ENCODE measurements at places on chromosomes 7 and 10. TPM values are rescaled to one million over a fixed set of nuclear protein-coding genes. Genes with fewer than 3 reads are reported as not detected.
A peak's percentile ranks its signal among the peaks of the same experiment; 100 is the strongest.

DNA sequence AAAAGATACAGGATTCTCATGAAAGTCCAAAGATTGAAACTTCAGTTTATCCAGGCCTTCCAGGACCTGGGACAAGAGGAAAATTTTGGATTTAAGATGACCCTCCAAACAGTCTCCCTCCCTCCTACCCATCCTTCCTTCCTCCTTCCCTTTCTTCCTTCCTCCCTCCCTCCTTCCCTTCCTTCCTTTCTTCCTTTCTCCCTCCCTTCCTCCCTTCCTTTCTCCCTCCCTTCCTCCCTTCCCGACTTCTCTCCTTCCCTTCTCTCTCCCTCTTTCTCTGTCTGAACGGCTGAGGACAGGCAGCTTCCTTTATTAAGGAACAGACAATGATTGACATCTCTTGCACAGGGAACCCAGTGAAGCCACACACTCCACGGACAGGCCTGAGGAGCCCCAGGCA, 23.3 kb downstream of the SFTPD start:
- no peaks in the 10 kb centered on the region for H3K27me3 ChIP-seq
- no peaks in the 10 kb centered on the region for H3K36me3 ChIP-seq
- DNase-seq, result no peak

DNA sequence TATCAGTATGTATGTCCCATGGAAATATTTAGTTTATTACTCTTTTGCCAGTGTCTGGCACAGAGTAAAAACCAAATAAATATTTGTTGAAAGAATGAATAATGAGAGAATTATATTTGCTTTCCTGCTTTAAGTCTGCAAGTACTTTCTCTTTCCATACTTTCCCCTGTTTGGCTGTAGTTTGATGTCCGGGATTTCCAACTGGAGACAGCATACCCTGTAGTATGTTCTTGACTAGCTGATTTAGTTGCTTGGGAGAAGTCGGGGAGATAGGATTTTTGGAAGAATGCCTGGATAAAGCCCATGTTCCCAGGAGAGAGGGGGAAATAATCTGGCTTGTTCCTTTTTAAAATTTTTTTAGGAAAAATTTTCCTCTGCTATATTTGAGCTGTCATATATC, 516.1 kb downstream of the CCSER2 start:
- no peak overlapping the region for H3K4me3 ChIP-seq
- H3K36me3 ChIP-seq, result no peaks in the 10 kb centered on the region
- H3K27me3 ChIP-seq, result no peaks in the 10 kb centered on the region
- H3K27ac ChIP-seq, result no peak overlapping the region
- no peaks in the 10 kb centered on the region for H3K4me1 ChIP-seq

GRCh38 chr10:13960603-13961002, 370.1 kb downstream of the FRMD4A start:
- no peaks in the 10 kb centered on the region for H3K4me1 ChIP-seq
- no peaks in the 10 kb centered on the region for H3K36me3 ChIP-seq
- DNase-seq, result no peak
- no peak overlapping the region for H3K4me3 ChIP-seq

GRCh38 chr7:148712678-148713329, 14.1 kb downstream of the CUL1 start:
- H3K36me3 ChIP-seq, result no peaks in the 10 kb centered on the region
- no peak overlapping the region for H3K27ac ChIP-seq
- H3K4me3 ChIP-seq, result no peak overlapping the region
- H3K4me1 ChIP-seq, result peaks cover 12% of the 10 kb centered on the region

DNA sequence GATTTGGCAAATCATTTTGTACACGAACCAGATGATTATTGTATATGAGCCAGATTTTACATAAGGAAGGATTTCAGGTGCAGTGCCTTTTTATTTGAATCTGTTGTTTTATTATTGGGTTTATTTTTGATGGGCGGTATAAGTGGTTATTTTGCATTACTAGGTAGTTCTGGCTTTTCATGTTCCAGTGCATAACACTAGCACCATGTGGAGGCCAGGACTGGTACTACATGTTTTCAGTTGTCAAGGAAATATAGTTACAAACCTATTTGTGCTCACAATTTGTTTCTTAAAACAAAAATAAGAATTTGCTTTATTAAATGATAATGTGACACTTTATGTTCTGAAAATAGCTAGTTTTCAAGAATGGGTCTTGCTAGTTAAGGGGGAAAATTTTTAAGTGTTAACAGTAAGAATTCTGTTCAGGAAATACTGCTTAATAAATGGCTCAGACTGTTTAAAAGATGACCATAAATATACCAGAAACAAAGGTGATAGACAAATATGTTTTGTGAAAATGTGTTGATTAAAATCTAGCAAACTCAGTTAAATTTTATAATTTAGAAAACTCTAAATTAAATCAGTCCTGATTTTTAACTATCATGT, 7.1 kb upstream of the SEMA3E start:
- no peak overlapping the region for H3K27ac ChIP-seq
- no peak for DNase-seq
- no peaks in the 10 kb centered on the region for H3K4me1 ChIP-seq
- no peak overlapping the region for H3K4me3 ChIP-seq

DNA sequence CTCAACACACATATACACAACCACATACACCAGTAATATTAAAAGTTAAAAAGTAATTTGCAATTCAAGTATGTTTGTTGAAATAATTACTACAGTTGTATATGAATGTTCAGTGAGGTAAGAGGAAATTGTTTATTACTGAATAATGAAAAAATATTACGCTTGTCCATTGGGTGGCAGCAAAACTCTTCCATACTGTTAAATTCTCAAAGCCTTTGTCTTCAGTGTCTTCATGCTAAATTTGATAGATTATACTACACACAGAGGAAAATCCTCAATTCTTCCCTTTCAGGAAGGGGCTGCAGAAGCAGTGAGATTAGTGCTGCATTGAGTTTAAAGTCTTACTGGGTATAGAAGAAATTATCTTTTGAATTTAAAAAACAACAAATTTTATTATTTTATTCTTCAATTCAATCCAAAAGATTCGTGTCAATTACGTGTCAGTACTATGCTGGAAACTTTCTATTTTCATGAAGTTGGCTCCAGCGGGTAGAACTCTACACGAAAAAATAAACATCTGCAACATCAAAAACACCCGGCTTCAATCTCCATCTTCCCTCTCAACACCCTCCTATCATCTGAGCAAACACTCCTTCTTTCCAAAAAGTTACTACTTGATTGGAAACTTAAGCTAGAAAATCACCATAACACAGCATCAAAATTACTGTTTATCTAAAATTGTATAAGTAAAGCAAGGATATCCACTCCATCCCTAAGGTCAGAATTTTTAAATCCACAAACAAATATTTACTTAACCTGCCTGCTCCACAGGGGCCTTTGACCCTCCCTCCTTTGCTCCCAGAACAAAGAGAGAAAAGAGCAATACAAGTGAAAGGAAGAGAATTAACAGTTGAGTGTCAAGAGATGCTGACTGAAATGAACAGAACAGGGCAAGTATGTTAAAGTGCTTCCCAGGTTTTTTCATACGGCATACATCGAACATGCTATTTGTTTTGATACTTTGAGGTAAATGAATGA, 37.0 kb upstream of the TES start:
- H3K27ac ChIP-seq, result no peak overlapping the region
- no peaks in the 10 kb centered on the region for H3K27me3 ChIP-seq
- no peak for DNase-seq
- peaks cover 6% of the 10 kb centered on the region for H3K4me1 ChIP-seq
- no peak overlapping the region for H3K4me3 ChIP-seq

DNA sequence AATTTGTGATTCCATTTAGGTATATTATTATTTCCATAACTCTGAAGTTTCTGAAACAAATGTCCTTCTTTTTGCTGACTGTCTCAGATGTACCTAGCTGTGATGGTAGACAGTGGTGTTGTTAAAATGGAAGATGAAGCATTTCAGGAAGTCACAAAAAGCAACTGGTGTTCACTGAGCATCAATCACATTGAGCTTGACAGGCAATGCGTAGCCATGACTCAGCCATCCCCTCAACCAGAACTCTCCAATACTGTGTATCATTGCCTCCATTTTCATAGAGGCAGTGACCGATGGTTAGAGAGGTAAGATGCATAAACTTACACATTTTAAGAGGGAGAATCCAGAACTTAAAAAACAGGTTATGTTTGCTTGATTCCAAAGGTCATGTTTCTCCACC, 434.0 kb downstream of the INHBA start:
- H3K4me3 ChIP-seq, result no peak overlapping the region
- H3K27ac ChIP-seq, result no peak overlapping the region
- no peak for DNase-seq
- H3K27me3 ChIP-seq, result no peaks in the 10 kb centered on the region

GRCh38 chr7:21947056-21947455, 1.4 kb upstream of the CDCA7L start:
- no peak for DNase-seq
- no peak overlapping the region for H3K4me3 ChIP-seq
- H3K36me3 ChIP-seq, result no peaks in the 10 kb centered on the region
- no peaks in the 10 kb centered on the region for H3K27me3 ChIP-seq
- no peak overlapping the region for H3K27ac ChIP-seq

GRCh38 chr7:31102151-31102972, 50.3 kb downstream of the ADCYAP1R1 start:
- no peaks in the 10 kb centered on the region for H3K36me3 ChIP-seq
- no peak overlapping the region for H3K4me3 ChIP-seq
- DNase-seq, result no peak
- no peaks in the 10 kb centered on the region for H3K27me3 ChIP-seq
- H3K27ac ChIP-seq, result no peak overlapping the region

DNA sequence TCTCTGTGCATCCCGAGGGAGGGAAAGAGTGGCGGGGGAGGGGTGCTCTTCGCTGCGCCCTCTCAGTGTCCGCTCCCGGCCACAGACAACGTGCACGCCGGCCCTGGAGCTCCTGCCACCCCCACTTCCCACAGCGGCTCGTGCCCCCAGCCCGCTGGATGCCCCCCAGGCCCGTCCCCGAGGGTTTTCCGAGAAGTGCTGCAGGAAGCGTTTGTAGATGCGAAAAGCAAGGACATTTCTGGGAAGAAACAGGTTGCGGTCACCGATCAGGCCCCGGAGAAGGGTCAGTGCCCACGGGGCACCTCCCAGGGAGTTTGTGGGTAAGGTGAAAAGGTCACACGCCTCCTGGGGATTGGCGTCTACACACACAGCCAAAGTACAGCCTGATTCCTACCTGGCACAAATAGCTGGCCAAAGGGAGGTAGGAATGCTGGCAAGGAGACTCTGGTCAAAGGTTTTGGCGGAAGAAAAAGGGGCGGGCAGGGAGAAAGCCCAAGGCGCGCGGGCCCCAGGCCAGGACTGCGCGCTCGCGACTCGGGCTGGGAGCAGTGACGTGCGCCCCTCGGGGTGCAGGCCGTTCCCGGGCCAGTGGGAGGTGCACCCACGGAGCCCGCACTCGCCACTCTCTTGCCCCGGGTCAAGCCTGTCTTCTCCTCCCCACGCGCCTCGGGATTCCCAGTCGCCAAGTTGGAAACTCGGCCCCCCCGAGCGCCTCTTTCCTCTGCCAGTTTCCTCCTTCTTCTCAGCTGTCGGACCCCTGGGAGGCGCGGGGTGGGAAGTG, 1.5 kb upstream of the NRP1 start:
- peak overlapping the region; percentile 10 for H3K27ac ChIP-seq
- peak; percentile 86 for DNase-seq
- no peaks in the 10 kb centered on the region for H3K27me3 ChIP-seq
- no peaks in the 10 kb centered on the region for H3K36me3 ChIP-seq
- peak overlapping the region; percentile 65 for H3K4me3 ChIP-seq
- peaks cover 3% of the 10 kb centered on the region for H3K4me1 ChIP-seq

GRCh38 chr7:117248829-117249228, 74.0 kb downstream of the WNT2 start:
- no peaks in the 10 kb centered on the region for H3K36me3 ChIP-seq
- no peaks in the 10 kb centered on the region for H3K27me3 ChIP-seq
- H3K27ac ChIP-seq, result no peak overlapping the region
- H3K4me1 ChIP-seq, result no peaks in the 10 kb centered on the region
- H3K4me3 ChIP-seq, result no peak overlapping the region

DNA sequence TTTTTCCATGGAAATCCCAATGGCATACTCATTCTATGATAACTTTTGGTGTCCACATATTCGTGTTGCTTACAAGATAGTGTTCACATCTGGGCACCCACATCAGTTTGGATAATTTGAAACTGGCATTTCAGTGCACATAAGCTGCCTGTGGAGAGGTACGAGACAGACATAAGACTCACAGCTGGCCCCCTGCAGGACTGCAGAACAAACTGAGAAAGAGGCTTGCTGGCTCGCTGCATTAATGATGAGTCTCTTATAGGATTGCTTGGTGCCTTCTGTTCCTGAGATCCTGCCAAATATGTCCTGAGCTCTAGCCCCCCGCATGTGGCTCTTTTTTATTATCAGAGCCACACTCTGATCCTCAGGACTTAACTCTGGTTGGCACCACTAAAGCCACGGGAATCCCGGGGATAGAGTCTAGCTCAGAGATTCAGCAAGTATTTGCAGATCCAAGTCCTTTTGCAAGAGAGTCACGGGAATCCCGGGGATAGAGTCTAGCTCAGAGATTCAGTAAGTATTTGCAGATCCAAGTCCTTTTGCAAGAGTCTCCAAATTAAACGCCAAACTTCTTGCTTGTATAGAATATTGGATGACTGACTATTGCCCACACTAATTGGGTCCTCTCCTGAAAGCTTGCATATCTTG, 34.0 kb upstream of the JCAD start:
- no peaks in the 10 kb centered on the region for H3K4me1 ChIP-seq
- H3K27me3 ChIP-seq, result no peaks in the 10 kb centered on the region
- H3K27ac ChIP-seq, result no peak overlapping the region
- no peak overlapping the region for H3K4me3 ChIP-seq
- no peaks in the 10 kb centered on the region for H3K36me3 ChIP-seq

DNA sequence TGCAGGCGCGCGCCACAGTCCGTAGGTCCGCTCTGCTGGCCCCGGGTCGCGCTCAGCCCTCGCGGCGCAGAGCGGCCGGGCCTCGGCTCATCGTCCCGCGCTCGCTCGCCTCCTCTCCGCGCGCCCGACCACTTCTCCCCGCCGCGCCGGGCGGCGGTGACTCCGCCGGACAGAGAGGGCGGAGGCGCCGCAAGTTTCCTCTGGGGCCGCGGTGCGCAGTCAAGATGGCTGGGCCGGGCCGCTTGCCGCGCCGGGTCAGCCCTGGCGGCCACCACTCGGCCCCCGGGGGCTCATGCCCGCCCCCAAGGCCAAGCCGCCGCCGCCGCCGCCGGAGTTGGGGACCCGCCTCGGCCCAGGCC, 441 bp downstream of the FZD8 start:
- no peaks in the 10 kb centered on the region for H3K36me3 ChIP-seq
- peak overlapping the region; percentile 66 for H3K27ac ChIP-seq
- peak overlapping the region; percentile 59 for H3K4me3 ChIP-seq
- DNase-seq, result no peak
- no peaks in the 10 kb centered on the region for H3K4me1 ChIP-seq
- H3K27me3 ChIP-seq, result no peaks in the 10 kb centered on the region

DNA sequence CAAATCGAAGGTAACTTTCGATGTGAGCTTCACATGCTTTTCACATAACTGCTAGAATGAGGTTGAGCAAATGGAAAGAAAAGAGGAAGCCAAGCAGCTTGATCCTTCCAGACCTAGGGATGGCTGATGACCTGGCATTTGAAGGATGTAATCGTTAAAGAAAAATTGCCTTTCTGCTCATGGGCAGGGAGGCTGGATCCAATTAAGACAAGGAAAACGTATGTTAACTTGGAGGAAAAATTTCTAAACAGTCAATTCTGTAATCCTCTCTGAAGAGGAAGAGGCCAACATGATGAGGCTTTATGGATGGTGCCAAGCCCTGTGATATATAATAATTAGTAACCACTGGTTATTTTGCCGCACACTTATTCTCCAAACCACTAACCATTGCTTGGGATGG, 12.5 kb downstream of the GRK5 start:
- no peaks in the 10 kb centered on the region for H3K36me3 ChIP-seq
- H3K27me3 ChIP-seq, result no peaks in the 10 kb centered on the region
- no peak overlapping the region for H3K4me3 ChIP-seq
- no peak for DNase-seq

SPDYE8 gene
- total RNA-seq, result not detected

SEMA3C gene
- 86.8 TPM for total RNA-seq

A1CF gene
- not detected for total RNA-seq

ATG9B gene
- not detected for total RNA-seq

All from aorta (tissue), 5 donors.